Chondrocyte (in vitro differentiated cells): ENCODE measurements at places on chromosomes 7 and 10.

- no peak for DNase-seq
Observed at GRCh38 chr10:75696536-75696935, 265.1 kb downstream of the LRMDA start.

DNA sequence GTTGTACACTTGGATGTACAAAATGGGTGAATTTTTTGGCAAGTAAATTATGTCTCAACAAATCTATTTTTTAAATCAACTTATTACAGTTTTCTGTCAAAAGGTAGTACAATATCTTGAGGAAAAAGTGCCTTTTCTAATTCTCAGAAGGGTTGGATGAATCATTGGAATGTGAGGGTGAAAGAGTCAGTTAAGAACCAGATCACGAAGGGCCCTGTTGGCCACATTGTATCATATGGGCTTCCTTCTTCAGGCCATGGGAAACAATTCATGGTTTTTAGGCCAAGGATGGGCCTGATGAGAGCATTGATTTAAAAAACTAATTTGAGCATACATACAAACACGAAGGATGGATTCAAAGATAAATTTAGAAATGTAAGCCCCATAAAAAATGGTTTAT lies 503.7 kb downstream of the TNS3 start:
- DNase-seq, result no peak

- DNase-seq, result no peak
Observed at GRCh38 chr10:111360260-111360925, 283.6 kb downstream of the ADRA2A start.

DNA sequence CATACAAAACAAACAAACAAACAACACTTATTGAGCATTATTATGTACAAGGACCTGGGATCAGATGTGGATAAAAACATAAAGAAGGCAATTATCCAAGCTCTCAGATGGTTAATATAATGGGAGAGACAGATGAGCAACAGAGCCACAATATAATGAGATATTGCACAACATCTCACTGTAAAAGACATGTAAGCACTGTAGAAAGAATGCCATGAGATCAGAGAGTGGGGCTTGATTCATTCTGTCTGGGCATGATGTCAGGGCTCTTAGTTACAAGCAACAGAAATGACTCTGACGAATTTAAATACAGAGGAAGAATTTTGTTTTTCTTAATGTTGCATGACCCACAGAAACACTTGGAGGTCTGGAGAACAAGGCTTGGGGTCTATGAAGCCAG lies 164.7 kb upstream of the PLXDC2 start:
- no peak for DNase-seq

- DNase-seq, result no peak
Observed at GRCh38 chr7:103325744-103326143, 18.8 kb downstream of the DNAJC2 start.
